Kidney (tissue), 22 donors: ENCODE measurements at places on chromosomes 12 and 14. TPM values are rescaled to one million over a fixed set of nuclear protein-coding genes. Genes with fewer than 3 reads are reported as not detected.

DNA sequence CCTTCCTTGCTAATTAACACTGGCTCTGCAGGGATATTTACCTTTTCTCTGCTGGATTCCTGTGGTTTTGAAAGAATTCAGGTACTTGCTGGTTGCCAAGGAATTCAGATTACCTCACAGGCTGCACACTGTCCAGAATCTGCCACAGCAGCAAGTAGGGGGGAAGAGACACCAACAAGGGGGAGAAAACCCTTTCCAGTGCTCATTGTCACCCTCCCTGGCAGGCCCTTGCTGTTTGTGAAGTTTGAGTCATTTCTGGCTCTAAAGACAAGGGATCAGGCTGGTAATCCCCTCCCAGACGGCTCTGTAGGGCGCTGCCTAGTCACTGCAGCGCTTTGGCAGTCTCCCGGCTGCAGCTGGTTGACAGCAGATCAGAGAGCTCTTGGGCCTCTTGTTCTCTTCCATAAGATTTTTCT, 50.8 kb downstream of the TTLL5 start:
- DNase-seq: no peak

- DNase-seq: no peak
Observed at GRCh38 chr12:59780605-59781135, 184.8 kb downstream of the SLC16A7 start.

CAPZA3 gene
- not detected for total RNA-seq

DDN gene
- total RNA-seq: not detected

CNTN1 gene
- total RNA-seq: 9.9 TPM
